ENCODE measurements at places on chromosomes 6 and 20.

GRCh38 chr6:39937686-39938333 lies 3.5 kb upstream of the MOCS1 start:
- DNase-seq, result no peak

DNA sequence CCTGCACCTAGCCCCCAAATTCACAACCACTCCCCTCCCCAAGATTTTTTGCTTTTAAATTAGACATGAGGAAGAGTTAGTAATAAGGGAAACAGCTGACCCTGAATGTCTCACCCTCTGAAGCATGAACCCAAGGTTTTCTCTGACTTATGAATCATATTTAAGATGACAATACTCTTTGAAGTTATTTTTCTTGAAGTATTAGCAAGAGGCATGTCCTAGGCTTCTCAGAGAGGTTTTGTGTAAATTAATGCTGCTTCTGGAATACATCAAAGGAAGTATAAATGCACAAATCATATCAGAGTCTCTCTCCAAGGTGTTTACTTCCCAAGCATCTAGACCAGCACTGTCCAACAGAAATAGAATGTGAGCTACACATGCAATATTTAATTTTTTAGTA lies 408.1 kb upstream of the MARCKS start:
- no peak for DNase-seq

- DNase-seq, result no peak
Measured at GRCh38 chr6:79780881-79781280, 149.8 kb downstream of the SH3BGRL2 start.

DNA sequence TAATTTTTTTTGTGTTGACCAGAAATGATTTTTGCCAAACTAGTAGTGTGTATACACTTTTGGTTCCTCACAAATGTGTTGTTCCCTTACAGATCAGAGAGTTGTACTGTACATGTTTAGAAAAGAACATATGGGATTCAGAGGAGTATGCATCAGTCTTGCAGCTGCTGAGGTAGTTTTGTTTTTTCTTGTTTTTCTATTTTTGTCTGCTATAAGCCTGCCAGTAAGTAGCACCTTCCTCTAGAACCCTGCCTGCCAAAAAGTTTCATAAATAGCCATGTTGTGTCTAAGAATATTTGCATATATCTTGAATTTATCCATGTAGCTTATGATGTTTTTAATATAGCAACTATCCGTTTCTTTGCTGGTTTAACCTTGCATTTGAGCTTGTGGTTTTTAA lies 46.4 kb downstream of the ORC3 start:
- no peak for DNase-seq

- no peak for DNase-seq
Measured at GRCh38 chr6:84775751-84776150, 11.4 kb upstream of the TBX18 start.

DNA sequence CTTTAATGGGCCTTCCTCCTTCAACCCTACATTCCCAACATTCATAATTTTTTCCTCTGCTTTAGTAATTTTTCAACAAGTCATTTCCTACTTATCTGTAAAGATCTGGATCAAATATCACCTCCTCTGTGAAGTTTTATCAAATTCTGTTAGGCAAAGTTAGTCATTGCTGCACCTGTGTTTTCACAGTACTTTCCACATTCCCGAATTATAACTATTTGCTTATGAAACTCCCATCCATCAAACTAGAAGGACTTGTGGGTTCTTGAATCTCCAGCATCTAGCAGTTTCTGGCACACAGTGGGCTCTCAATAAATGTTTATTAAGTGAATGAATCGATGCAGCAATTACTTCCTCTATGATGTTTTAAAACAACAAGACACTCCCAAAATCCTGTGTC lies 257.6 kb downstream of the HDGFL1 start:
- no peak for DNase-seq

- DNase-seq, result no peak
Measured at GRCh38 chr6:144585217-144585814, 300.2 kb downstream of the UTRN start.

GRCh38 chr6:8059129-8059528 lies 5.1 kb downstream of the BLOC1S5 start:
- no peak for DNase-seq

DNA sequence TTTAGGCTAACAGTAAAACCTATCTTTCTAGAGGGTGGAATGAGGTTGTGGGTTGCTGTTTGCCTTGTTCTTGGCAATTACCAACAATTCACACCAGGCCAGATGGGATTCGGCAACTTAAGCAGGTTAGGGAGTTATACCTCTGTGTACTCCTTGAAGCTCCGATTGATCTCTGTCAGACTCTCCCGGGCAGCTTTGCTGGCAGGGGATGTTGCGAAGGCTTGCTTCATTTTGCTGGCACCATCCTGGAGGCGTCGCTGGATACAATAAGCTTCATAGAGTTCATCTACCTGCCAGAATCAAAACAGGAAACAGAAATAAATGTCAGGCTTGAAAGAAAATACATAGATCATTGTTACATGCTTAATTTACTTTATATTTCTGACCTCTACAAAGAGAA lies 66.4 kb upstream of the ARMH2 start:
- no peak for DNase-seq

GRCh38 chr6:150349546-150349945 lies 19.3 kb upstream of the IYD start:
- DNase-seq, result no peak

- DNase-seq, result no peak
Measured at GRCh38 chr6:38131527-38131965, 312.0 kb downstream of the ZFAND3 start.

DNA sequence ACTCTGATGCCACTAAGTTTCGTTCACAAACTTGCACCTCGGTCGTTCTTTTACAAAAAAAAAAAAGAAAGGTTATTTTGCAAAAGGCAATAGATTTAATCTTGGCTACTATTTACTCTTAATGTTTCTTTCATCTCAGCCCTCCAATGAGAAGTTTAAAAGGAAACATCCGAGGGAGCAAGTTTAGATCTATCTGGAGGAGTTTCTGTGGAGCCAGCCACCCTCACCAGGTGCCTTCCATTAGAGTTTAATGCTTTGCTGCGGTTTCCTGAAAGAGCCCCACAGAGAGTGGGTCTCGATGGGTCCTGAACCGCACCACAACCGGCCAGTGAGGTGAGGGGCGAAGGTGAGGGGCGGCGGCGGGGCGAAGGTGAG lies 632 bp downstream of the PRKN start:
- DNase-seq, result no peak

- DNase-seq, result no peak
Measured at GRCh38 chr20:37856932-37857660, 45.8 kb upstream of the VSTM2L start.

- DNase-seq, result no peak
Measured at GRCh38 chr6:31272836-31273626, 1.1 kb upstream of the HLA-C start.

- DNase-seq, result no peak
Measured at GRCh38 chr6:33071569-33071968, 1.9 kb downstream of the HLA-DPA1 start.

DNA sequence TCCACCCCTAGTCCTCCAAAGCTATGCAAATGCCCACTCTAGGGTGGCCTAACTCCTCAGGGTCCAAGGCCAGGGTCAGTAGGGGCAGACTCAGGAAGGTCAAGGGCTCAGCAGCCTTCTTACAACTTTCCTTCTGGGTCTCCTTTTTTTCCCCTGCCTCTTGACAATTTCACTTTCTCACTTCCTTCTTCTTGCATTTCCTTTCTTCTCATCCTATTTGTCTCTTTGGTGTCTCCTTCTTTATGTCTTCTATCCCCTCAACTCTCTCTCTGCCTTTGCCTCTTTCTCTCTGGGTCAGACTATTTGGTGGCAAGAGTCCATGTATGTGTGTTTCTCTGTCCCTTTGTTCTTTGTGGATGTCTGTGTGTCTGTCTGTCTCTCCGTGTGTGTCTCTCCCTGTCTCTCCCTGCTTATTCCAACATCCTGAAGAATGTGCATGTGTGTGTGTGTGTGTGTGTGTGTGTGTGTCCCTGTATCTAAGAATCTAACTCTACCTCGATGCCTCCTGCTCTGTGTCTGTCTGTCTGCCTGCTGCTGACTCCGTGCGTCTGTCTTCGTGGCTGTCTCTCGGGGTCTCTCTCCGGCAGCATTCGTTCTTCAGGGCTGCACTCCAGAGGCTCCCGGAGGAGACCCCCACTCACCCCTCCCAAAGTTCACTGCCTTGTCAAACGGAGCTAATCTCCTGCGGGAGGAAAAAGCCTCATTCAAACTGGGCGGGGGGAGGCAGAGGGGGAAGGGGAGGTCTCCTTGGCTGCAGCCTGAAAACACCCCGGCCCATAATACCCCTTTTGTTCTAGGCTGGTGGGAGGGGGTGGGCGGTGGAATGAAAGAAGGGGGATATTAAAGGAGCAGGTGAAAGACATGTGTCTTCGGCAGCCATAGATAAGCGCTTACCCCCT lies 51.7 kb upstream of the FOXP4 start:
- no peak for DNase-seq

DNA sequence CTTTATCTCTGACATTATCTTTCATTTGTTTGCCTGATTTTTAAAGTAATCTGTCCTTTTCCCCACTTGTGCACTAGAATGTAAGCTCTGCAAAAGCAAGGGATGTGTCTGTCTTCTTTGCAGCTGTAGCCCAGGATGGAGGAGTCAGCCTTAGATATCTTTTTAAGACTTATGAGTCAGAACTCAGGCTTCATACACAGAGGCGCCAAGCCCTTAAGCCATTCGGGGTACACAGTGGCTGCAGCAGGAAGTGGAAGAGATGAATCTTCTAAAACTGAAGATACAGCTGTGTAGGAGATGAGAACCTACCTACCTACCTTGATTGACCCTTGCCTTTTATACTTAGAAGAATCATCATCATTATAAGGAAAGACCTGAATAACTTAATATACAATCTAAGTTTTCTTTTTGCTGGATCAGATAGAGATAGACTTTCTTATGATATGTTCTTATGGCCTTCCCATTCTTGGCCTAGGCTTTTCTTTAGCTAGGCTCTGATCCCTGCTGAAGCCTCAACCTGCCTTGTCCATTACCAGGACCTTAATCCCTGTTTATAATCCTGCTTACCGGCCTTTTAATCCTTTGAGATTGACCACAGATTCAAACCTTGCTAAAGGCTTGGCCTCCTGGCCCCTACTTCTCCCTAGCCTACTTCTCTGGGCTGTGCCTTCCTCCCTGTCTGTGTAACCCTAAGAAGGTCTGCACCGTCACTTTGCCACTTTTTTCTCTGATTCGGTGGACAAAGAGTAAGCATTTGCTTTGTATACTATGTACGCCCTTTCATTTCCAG lies 304.5 kb downstream of the PRL start:
- no peak for DNase-seq

GRCh38 chr6:116990679-116991078 lies 113.6 kb downstream of the RFX6 start:
- DNase-seq, result no peak
